ENCODE measurements at places on chromosomes 3 and 15.
A peak's percentile ranks its signal among the peaks of the same experiment; 100 is the strongest.

- no peak for DNase-seq
Observed at GRCh38 chr3:110614186-110614585, 457.4 kb upstream of the NECTIN3 start.

DNA sequence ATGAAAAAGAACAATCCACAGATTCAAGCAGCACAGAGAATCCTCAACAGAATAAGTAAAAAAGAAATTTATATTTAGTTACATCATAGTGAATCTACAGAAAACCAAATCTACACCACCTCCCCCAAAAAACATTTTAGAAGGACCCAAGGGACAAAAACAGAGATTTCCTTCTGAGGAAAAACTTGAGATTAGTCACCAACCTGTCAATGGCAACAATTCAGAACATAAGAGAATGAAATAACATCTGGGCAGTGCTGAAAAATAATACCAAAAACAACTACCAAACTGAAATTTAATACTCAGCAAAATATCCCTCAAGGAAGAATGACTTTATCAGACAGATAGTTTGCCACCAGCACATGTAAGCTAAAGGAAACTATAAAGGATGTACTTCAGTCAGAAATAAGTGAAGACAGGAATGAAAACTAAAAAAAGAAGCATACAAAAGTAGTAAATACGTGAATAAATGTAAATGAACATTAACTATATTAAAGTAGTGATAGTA lies 260.7 kb downstream of the ULK4 start:
- DNase-seq, result no peak

GRCh38 chr3:152706991-152707713 lies 127.8 kb upstream of the P2RY1 start:
- DNase-seq, result no peak

DNA sequence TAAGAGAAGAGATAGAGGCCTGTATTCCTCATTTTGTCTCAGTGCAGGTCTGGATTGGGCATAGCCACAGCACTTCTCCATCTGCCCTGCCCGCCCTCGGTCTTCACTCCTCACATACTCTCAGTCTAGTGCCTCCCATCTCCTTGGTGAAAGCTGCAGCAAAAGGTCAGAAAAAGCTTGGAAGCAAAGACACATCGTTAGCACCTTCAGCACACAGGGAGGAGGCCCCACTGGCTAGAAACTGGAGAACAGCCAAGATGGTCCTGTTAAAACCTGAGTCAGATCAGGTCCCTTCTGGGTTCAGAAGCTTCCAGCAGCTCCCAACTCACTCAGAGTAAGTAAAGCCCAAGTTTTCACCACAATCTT lies 1.6 kb upstream of the KLF15 start:
- DNase-seq, result no peak

GRCh38 chr3:195238586-195239118 lies 32.3 kb downstream of the XXYLT1 start:
- DNase-seq, result no peak

GRCh38 chr3:12870942-12871341 lies 29.6 kb upstream of the RPL32 start:
- DNase-seq, result no peak

DNA sequence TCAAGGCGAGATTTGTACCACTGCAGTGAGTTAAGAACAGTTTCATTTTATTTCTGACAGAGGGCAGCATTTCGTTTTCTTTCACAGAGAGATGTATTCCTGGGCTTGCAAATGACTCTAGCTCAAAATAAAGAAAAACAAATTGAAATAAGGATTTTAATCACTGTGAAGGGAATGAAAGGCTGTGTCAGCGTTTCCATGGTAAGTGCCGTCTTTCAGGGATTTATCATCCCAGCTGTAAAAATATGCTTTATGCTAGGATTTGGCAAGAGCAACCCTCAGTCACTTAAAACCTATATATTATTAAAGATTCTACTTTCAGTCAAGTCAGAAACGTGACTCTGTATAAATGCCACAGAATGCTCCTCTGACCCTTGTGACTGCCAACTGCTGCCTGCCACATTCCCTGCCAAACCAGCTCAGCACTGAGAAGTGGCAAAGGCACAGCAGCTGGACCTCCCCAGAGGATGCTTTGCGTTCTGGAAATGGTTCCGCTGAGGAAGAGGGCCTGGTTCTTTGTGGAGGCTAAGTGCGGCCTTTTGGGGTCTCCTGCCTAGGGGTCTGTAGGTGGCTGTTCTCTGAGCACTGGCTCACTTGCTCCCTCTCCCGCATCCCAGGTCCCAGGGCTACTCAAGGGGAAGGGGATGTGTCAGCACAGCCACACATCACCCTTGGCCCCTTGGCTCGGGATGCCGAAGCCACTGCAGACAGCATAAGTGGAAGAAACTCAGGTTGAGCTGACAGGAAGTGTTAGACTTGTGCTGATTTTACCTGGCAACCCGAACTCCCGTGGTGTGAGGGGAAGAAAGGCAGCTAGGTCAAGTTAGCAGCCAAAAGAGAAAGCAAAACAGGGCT lies 56.6 kb upstream of the POMGNT2 start:
- DNase-seq, result no peak

DNA sequence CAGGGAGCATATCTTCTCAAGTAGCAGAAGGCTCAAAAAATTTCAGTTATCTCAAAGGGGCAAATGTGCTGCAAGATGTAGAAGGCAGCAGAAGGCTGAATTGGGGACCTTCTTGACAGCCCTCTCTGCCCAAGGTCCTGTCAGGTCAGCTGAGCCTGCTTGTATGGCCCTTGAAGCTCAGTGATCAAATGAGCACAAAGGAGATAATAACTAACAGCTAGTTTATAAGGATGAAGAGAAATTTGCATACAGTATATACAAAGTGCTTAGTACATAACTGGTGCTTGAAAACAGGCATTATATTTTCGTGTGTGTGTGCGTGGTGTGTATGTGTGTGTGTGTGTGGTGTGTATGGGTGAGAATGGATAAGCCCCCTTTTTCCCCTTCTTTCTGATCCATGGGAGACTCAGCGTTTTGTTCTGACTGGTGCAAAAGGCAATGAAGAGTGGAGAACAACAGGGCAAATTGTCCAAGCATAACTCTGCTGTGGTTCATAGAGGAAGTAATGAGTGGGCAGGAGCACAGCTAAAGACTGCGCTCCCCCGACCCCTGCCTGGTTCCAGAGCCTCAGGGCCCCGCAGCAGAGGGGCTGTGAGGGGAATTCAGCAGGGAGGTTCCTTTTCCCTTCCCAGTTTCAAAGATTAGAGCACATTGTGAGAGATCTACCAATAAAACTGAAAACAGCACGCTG lies 356.8 kb upstream of the NR2F2 start:
- no peak for DNase-seq

DNA sequence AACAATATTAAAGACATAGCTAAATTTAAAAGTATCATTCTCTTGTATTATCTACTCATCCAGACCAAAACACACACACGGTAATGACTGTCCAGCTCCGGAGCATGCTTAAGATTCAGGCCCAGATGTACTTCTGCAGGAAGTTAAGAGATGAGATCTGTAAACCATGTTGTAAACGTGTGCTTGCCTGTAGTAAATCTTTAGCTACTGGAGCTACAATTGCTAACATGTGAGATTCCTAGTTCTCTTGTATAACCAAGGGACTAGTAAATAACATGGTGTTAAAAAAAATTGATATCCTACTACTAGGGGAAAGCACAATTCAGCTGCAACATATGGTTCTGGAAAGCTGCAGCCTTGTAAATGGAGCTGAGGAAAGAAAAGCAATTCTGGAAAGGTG lies 651.7 kb upstream of the CCDC54 start:
- DNase-seq, result no peak

DNA sequence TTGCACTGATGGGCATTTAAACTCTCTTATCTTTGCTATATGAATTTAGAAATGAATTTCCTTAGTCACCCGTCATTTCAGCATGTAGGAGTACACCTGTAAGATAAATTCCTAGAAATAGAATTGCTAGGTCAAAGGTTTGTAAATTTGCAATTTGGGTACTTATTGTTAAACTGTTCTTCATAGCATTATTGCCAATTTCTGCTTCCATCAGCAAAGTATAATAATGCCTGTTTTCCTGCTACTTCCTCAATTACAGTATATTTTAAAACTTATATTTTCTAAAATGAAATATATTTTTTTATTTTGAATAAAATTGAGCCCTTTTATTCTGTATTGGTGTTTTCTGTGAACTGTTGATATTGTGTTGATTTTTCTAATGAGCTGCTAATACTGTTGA lies 16.3 kb upstream of the MCF2L2 start:
- no peak for DNase-seq

DNA sequence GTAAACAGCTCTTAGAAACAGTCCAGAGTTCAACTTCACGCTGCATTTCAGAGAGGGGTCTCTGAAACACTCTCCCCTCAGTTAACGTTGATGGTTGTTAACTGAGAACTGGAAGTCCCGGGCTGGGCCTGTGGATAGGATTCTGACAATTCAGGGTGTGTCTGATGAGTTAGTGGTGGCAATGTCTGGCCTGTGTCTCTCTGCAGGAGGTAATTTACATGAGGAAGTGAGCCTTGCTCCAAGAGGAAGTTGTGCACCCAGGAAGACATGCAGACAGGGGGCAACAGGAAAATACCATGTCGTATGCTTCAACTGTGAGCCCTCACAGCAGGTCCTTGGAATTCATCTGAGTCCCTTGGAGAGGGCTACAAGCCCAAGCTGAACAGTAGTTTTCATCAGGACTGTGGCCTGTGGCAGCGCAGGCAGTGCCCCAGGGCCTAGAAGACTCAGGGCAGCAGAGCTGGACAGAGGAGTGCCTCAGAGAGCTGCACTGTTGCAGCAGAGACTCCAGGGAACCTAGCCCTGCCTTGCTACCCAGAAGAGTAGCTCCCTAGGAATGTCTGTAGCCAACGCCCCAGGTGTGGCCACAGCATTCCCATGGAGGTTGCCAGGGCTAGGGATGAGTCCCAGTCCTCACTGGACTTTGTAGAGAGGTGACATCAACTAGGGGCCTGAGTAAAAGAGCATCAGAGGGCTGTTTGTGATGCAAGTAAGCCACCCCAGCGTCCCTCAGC lies 104.6 kb upstream of the SELENOK start:
- DNase-seq, result no peak

DNA sequence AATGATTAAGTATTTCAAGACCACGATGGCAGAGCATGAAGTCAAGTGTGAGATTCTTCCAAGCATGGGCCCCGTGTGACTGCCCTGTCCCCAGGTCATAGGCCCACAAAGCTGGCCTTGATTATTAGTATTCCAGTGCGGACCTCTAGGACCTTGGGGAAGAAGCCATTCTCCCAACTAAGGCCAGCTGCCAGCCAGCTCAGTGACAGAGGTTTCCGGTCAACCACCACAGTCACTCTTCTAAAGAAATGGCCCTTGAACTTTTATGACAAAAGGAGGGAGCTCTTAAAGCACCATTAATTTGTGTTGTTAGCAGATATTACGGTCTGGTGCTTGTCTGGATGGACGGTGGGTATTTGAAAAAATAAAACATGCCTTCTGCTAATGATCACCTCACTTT lies 28.0 kb downstream of the FAM3D start:
- DNase-seq, result no peak

- DNase-seq, result peak; percentile 80
Observed at GRCh38 chr15:40782609-40783227, 12.9 kb downstream of the C15orf62 start.

- no peak for DNase-seq
Observed at GRCh38 chr15:99863550-99864198, 130.4 kb upstream of the LYSMD4 start.

GRCh38 chr15:33200903-33201302 lies 6.4 kb upstream of the FMN1 start:
- DNase-seq, result no peak

- no peak for DNase-seq
Observed at GRCh38 chr3:124119056-124119716, 127.3 kb upstream of the ROPN1 start.

DNA sequence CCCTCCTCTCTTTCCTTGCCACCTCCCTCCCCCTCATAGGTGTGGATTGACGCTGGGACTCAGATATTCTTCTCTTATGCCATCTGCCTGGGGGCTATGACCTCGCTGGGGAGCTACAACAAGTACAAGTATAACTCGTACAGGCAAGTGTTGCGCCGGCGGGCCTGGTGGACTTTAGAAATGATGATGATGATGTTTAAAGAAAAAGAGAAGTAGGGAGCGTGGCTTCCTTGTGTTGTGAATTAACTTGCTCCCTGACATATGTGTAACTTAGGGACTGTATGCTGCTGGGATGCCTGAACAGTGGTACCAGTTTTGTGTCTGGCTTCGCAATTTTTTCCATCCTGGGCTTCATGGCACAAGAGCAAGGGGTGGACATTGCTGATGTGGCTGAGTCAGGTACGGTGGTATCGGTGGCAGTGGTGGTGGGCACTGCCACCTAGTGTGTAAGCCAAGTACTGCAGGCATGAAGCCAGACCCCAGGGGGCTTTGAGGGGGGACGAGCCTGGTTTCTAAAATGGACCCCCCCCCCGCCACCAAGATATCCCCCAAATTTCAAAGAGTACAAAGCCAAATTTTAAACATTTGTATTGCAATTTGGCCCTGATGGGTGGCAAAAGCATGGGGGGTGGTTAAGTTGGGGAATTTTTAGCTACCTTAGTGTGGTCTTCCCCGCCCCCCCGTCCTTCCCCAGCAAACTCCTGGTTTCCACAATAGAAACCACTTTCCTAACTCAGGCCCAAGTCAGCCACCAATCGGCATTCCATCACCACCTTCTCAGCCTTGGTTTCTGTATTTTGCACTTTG lies 65.6 kb downstream of the SLC6A6 start:
- peak; percentile 25 for DNase-seq

DNA sequence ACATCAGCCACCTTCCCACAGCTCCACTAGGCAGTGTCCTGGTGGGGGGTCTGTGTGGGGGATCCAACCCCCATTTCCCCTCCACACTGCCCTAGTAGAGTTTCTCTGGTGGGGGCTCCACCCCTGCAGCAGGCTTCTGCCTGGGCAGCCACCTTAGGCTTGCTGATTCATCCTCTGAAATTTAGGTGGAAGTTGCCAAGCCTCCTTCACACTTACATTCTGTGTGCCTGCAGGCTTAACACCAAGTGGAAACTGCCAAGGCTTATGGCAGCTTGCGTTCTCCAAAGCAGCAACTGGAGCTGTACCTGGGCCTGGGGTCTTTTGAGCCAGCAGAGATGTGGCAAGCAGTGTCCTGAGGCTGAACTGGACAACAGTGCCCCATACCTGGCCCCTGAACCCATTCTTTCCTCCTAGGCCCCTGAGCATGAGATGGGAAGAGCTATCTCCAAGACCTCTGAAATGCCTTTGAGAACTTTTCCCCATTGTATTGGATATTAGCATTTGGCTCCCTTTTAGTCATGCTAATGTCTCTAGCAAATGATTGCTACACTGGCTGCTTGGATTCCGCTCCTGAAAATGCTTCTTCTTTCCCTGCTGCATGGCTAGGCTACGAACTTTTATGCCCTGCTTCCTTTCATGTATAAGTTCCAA lies 32.5 kb downstream of the CPN2 start:
- no peak for DNase-seq

GRCh38 chr3:55631766-55632331 lies 144.7 kb upstream of the WNT5A start:
- DNase-seq, result no peak

GRCh38 chr15:77944002-77944867 lies 133.3 kb downstream of the TBC1D2B start:
- DNase-seq, result peak; percentile 16

GRCh38 chr3:52323526-52324295 lies 7.6 kb downstream of the DNAH1 start:
- DNase-seq, result no peak

All from T-helper 17 cell (primary cell).